ENCODE measurements at places on chromosomes 12 and 14. TPM values are rescaled to one million over a fixed set of nuclear protein-coding genes. Genes with fewer than 3 reads are reported as not detected.

- DNase-seq = no peak
These were observed 82.9 kb upstream of the SCAF11 start for GRCh38 chr12:46073321-46073720.

DNA sequence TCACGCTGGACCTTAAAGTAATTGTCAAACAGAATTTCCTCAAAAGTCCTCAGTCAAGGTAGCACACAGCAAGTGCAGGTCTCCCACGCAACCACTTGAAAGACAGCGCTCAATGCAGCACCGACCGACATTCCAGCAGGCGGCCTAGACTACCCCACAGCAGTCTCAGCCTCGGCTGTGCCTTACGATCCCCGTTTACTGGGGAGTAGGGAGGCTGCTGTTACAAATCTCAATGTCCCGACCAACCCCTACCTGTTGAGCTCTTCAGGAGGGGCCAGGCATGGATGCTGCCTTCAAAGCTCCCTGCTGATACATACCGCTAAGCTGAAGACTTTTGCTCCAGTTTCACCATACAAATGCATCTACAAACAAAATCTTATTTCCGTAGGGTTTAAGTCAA, 21.8 kb downstream of the VPS37B start:
- no peak for DNase-seq

IFNG gene
- 0.66 TPM for total RNA-seq

DNA sequence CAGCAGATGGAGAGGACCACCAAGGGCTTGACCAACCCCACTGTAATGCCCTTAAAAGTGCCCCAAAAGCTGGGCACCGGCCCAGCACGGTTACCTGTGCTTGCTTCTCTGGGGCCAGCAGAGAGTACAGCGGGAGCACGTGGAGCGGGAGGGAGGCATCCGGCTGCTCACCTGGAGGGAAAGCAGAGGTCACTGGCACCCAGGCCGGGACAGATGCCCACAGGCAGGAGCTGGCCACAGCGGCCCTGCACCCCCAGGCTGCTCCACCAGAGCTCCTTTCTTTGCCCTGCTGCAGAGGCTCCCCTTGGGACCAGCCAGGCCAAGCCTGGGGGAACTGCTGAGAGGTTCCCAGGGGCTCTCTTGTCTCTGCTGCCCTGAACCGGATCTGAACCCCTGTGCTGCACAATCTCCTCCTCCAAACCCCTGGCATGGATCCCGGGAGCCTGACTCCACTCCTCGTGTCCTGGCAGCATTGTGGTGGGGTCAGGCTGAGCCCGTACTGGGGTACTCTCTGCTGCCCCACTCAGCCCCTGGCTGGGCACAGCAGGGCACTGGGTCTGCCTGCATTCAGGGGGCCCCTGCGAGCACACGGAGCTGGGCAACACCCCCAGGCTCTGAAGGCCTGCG, 24.0 kb downstream of the DHX37 start:
- no peak for DNase-seq

DNA sequence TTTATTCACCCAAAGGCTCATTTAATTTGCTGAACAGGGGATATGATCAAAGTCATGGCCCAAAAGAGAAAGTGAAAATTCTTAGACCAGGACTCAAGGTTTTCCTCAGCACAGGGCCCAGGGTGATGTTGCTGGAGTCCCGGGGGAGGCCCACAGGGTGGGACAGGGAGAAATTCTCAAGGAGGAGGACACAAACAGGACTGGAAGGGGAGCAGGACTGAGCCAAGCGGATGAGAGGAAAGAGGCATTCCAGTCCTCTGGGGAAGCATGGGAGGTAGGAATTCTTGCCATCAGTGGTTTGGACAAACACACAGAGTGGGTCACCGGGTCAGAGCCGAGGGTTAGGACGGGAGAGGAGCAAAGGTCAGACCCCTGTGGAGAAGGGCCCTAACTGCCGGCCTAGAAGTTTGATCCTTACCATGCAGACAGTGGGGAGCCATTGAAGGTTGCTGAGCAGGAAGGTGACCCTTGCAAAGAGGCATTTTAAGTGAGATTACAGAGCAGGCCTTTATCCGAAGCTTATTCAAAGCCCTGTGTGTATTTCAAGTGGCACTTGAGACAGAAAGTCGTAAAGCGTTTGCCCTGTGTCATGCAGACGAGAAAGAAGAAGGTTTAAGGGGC, 68.4 kb upstream of the PTGR2 start:
- DNase-seq = no peak

DNA sequence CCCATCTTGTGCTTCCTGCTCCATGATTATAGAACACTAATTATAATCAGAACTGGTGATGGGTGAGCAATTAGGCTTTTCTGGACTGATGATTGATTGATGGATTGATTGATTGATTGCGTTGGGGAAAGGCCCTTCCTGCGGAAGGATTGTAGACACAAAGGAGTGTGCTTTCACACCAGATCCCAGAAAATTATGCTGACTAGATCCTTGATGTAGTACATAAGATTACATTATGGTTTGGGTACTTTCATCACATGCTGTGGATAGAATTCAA, 8.4 kb downstream of the PELI2 start:
- no peak for DNase-seq

Data from mucosa of gallbladder (tissue), 1 donor.